Right renal pelvis (tissue), 4 donors: ENCODE measurements at places on chromosomes 7 and 10. TPM values are rescaled to one million over a fixed set of nuclear protein-coding genes. Genes with fewer than 3 reads are reported as not detected.

TCF7L2 gene
- polyA plus RNA-seq, result 43.7 TPM

DNA sequence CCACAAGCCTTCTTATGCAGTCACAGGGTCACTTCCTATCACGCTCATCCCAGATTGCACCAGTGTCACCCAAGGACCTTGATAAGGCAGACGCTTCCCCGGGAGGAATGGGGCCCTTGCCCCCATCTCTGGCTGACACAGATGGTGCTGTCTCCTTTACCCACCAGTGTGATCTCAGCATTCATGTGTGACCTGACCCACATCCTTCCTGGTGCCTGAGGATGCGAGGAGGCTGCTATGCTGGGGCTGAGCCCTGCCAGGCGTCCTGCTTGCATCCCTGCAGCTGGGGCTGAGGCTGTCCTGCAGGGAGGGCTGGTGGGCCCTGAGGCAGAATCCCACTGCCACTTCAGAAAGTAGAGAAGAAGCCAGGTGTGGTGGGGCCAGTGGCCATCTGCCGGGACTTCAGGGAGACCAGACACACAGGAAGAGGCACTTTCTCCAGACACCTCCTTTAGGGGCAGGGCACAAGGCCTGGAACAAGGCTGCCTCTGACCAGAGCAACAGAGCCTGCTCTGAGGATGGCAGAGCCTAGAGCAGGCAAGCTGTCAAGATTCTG lies 35.3 kb downstream of the RASGEF1A start:
- DNase-seq, result no peak

GRCh38 chr7:102305414-102306268 lies 19.0 kb downstream of the SH2B2 start:
- DNase-seq, result no peak

DNA sequence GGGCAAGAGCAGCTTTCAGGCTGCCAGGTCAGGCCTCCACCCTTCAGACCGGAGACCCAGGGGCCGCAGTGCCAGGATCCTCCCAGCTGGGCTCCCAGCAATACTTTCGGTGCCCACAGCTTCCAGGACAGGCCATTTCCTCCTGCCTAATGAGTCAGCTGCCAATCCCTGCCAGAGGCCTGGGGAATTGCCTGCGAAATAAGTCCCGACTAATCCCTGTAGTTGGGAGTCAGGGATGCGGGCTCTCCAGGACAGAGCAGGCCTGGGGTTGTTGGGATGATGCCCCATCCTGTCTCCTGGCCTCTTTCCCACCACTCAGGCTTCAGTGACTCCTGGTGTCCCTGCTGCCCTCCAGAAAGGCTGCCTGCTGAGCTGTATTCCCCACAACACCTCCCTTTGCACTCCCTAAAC lies 143.5 kb upstream of the UNC5B start:
- no peak for DNase-seq

DNA sequence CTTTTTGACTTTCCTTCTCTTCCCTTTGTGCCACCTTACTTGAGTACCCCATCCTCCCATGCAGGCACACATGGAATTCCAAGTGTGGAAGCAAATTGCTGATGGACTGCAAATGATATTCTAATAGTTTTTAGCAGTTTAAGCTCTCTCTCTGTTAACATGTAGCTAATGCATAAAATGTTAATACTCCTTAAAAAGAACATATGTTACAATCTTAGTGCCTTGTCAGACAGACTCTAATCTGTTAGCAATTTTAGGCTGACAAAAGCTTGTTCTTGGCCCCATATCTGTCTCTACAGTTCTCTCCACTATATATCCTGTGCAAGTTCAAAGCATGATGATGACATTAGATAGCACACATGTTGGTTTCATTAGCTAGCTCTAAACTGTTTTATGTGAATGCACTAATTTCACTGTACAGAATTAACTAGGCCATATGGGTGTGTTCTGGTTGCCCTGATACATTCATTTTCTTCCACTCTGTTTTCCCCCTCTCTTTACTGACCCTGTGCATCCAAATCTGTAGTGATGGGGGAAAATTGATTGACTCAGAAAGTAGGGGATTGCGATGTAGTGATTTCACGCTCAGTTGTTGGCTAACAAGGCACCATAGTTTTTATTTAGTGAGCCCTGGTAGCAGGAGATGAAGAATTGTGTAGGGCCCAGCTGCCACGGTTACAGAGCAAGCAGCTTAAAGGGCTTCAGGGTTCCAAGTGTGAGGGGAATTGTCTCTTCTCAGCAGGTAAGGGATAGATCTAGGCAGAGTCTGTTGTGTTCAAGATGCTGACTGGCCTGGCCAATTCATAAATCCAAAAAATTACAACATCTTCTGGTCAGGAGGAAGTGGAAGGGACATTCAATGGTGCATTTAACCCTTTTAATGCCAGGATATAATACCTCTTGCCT lies 114.6 kb upstream of the FZD1 start:
- no peak for DNase-seq

GRCh38 chr7:81790120-81790500 lies 20.3 kb upstream of the HGF start:
- no peak for DNase-seq
